ENCODE measurements at places on chromosomes 12 and 14.

GRCh38 chr12:130835011-130835410 lies 4.0 kb downstream of the STX2 start:
- no peak for DNase-seq

GRCh38 chr12:76784600-76785051 lies 20.7 kb downstream of the ZDHHC17 start:
- DNase-seq = no peak

DNA sequence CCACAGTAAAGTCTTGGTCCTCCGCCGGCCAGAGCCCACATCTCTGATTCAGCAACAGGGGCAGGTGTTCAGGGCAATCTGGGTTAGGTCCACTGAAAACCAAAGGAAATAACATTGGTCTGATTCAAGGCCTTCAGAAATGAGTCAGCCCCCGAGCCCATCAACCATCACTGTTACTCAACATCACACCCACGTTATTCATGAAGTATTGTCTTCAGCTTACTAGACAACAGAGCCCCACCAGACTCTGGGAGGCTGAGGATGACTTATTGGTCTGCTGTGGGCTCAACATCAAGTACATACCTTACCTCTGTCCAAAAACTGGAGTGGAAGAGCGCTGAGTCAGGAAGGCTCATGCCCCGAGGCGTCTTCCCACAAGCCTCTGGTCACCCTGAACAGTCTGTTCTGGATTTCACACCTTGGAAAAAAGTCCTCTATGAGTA lies 97.5 kb downstream of the ZFP36L1 start:
- no peak for DNase-seq

- DNase-seq = no peak
Measured at GRCh38 chr14:105173901-105174894, 5.6 kb upstream of the JAG2 start.

GRCh38 chr12:109553483-109553882 lies 19.8 kb downstream of the MMAB start:
- DNase-seq = no peak

DNA sequence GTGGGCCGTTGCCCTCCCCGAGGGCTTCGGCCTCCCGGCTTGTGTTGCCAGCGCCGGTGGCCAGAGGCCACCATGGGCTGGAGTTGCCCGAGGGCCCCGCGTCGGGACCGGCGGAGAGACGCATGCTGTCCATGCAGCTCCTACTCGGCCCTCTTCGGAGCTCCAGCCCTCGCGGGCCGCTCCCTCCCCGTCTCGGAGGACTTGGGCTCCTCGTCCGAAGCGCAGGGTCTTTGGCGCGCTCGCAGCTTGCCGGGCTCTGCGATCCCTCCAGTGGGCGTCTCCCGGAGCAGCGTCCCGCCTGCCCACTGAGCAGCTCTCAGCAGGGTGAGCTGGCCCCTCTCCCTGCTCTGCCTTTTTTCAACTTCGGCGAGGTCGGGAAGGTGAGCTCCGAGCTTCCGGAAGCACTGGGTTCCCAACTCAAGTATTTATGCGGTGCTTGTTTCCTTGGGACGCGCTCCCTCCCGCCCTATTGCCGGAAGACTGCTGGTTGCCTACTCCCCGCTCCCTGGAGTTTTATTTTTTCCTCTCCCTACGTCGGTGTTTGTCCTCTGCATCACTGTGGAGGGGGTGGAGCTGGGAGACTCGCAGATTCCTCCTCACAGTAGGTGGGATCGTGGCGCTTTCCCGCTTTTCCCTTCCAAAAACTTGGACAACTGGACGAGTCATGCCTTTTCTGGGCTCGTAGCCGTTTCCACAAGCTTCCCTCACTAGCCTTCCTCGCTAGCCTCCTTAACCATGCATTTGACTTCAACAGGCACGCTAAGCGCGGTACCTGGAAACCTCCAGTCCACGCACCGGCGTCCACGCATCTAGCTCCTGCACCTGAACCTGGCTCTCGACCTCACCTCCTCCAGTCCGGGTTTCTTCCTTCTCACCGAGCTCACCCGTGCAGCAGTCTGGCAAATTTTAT lies at the start of gene AVPR1A:
Gene AVPR1A (minus strand): TSS at position 489 of the 910 bp plus-strand sequence. CDS start 365 bp downstream, at position 124.
- peak; percentile 50 for DNase-seq

DNA sequence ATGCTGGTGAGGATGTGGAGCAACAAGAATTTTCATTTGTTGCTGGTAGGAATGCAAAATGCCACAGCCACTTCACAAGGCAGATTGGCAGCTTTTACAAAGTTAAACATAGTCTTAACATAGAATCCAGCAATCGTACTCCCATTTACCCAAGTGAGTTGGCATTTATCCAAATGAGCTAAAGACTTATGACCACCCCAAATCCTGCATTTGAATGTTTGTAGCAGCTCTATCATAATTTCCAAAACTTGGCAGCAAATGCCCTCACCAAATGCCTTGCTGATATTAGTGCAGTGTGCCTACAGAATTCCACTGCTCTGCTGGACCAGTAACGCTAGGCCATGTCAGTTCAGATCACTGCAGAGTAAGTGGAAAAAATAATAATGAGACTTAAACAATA lies 120.7 kb upstream of the AMIGO2 start:
- DNase-seq = no peak

DNA sequence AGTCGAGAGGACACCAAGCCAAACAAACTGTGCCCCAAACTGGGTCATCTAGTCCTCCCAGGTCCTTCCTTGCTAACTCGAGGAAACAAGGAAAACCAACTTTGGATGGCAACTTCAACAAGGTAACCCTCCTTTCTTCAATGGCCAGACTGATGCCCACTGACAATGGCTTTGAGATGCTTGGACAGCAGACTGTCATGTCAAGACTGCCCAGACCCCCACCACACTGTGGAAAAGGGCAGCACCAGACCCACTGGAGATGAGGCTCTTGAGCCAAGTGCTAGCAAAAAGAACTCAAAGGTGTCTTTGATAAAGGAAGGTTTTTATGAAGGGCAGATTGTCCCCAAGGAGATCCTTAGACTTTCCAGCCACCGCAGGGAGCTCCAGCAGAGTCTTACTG lies 9.0 kb upstream of the CDH24 start:
- DNase-seq = no peak

- no peak for DNase-seq
Measured at GRCh38 chr14:105066240-105067071, 1.2 kb upstream of the GPR132 start.

All from HuH-7.5 (cell line).